Esophagus muscularis mucosa (tissue), 4 donors: ENCODE measurements at places on chromosomes 1 and 21. TPM values are rescaled to one million over a fixed set of nuclear protein-coding genes. Genes with fewer than 3 reads are reported as not detected.

GRCh38 chr1:7007902-7008301 is 222.6 kb downstream of the CAMTA1 start:
- no peak overlapping the region for H3K4me3 ChIP-seq
- H3K36me3 ChIP-seq = no peaks in the 10 kb centered on the region
- H3K27me3 ChIP-seq = no peaks in the 10 kb centered on the region

SERPINC1 gene
- not detected for total RNA-seq

DNA sequence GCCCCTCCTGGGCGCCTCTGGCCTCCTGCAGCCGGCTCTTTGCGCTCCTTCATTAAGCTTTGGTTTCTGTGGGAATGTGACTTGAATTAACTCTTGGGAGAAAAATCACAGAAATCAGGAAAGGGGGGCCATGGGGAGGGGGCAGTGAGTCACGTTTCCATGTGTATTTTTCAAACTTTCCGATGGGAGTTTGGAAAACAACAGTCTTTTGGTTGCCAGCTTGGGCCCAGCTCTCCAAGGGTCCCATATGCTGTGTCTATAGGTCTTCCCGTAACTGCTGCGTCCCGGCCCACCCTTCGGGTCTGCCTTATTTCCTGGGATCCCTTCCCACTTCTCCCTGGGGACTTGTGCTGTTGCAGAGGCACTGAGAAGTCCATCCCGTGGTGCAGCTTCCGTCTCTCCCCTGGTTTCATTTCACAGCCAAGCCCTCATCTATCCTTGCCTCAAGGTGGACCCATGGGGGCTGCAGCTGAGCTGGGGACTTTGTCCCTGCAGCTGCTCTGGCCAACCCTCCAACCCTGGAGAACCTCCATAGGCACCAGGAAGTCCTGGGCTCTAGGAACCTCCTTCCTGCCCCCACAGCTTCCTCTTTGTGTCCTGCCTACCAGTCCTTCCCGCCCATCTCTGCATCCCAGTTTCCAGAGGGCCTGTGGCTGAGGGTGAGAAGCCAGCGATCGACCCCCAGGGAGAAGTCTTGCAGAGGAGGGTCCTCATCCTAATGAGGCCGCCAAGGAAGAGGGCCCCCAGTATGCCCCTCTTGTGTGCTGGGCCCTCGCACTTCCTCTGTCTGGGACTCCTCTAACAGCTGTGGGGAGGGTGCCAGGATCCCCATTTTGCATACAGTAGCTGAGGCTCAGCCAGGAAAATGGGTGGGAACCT is 11.6 kb upstream of the LMNA start:
- H3K4me3 ChIP-seq = peak overlapping the region; percentile 36
- no peak for DNase-seq
- peak overlapping the region; percentile 92 for H3K27ac ChIP-seq

DNA sequence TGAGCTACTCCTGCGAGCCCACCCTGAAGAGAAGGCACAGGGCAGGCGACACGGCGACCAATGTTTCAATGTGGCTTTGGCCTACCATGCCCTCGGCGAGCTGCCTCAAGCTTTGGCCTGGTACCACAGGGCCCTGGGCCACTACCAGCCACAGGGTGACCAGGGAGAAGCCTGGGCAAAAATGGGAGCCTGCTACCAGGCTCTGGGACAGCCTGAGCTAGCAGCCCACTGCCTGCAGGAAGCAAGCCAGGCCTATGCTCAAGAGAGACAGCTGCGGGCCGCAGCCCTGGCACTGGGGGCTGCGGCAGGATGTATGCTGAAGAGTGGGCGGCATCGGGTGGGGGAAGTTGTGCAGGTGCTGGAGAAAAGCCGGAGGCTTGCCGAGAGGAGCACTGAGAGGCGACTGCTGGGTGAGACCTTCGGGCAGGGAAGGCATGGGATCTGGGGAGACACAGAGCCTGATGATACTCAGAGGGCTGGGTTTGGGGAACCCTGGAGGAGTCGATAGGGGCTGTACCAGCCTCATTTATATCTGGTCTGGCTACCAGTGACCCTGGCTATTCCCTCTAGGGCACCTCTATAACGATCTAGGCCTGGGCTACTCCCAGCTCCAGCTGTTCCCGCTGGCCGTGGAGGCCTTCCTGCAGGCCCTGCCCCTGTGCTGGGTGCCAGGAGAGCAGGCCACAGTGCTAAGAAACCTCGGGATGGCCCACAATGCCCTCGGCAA is 2.3 kb downstream of the TTC24 start:
- no peak overlapping the region for H3K27ac ChIP-seq
- no peaks in the 10 kb centered on the region for H3K4me1 ChIP-seq
- H3K4me3 ChIP-seq = no peak overlapping the region
- no peaks in the 10 kb centered on the region for H3K36me3 ChIP-seq
- no peak for DNase-seq

GRCh38 chr1:6960860-6961259 is 175.6 kb downstream of the CAMTA1 start:
- H3K36me3 ChIP-seq = no peaks in the 10 kb centered on the region
- peaks cover 35% of the 10 kb centered on the region for H3K4me1 ChIP-seq
- peaks cover 51% of the 10 kb centered on the region for H3K27me3 ChIP-seq
- no peak overlapping the region for H3K27ac ChIP-seq
- no peak for DNase-seq

- no peak overlapping the region for H3K4me3 ChIP-seq
- no peaks in the 10 kb centered on the region for H3K36me3 ChIP-seq
- no peak for DNase-seq
Measured at GRCh38 chr1:231666937-231667608, 40.5 kb downstream of the DISC1 start.
